ENCODE measurements at places on chromosomes 12 and 14. TPM values are rescaled to one million over a fixed set of nuclear protein-coding genes. Genes with fewer than 3 reads are reported as not detected.

- peak; percentile 66 for DNase-seq
Measured at GRCh38 chr12:20369305-20370013, 1.1 kb downstream of the PDE3A start.

DNA sequence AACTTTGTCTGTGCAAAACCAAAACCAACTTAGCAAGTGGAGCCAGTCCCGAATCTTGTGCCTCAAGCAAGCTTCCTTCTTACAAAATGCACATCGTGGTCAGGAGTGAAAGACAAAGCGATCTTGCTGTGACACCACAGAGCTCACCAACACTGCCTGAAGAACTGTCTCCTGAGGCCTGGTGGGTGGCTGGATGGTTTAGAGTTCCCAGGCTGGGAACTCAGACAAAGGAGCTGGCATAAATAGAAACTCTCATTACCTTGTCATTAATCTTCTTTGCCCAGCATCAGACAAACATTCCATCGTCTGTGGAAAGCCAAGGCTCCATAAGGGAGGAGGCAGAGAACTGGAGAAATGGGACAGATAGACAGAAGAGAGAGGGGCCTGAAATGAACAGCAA, 144.8 kb downstream of the KCNA5 start:
- DNase-seq, result no peak

MYF5 gene
- polyA plus RNA-seq, result not detected

DNA sequence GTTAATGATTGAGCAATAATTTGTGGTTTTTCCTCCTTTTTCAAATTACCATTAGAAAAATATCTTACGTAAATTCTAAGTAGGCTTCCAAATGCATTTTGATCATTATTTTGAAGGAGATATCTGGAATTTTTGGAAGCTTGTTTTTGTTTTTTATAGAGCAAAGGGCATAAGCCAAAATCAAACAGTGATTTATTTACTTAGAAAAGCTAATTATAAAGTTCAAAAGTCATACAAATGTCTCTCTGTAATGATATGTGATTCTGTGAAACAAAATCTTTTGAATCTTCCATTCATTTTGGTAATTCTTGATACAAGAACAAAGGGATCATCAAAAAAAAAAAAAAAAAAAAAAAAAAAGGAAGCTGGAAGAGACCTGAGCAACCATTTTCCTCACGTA, 416.8 kb downstream of the ETNK1 start:
- DNase-seq, result no peak

- no peak for DNase-seq
Measured at GRCh38 chr12:111029305-111029704, 108.9 kb upstream of the MYL2 start.

- DNase-seq, result no peak
Measured at GRCh38 chr12:26188641-26189040, 6.7 kb upstream of the SSPN start.

- DNase-seq, result no peak
Measured at GRCh38 chr12:27387473-27387872, 54.8 kb downstream of the BMAL2 start.

GRCh38 chr14:94378527-94379290, 9.7 kb downstream of the SERPINA1 start:
- no peak for DNase-seq

DNA sequence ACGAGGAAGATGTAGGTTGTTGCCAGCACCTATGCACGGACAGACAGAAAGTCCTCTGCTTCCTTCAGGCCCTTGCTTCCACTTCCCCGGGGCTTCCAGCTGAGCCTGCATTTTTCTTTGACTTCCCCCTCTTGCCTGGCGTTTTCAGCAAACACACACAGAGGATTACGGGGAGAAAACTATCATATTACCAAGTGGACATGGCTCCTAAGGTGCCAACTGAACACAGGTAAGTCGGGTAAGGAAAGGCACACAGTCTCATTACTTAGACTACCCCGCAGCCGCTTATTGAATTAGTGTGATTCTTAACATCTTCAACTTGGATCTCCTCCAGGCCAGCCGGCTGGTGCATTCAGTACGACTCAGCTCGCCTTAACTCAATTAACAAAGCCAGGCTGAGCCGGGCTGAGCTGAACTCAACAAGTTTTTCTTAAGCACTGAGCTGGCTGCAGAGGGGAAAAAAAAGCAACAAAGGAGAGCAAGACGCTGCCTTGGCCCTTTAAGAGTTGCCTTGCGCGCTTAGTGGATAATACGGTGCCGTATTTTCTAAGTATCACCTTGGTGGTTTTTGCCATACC, 19.2 kb upstream of the MAP1LC3B2 start:
- peak; percentile 83 for DNase-seq

GRCh38 chr12:25764409-25764808, 194.1 kb upstream of the RASSF8 start:
- no peak for DNase-seq

POTEG gene
- polyA plus RNA-seq, result not detected

- DNase-seq, result no peak
Measured at GRCh38 chr14:103633391-103633790, 4.4 kb downstream of the KLC1 start.

DNA sequence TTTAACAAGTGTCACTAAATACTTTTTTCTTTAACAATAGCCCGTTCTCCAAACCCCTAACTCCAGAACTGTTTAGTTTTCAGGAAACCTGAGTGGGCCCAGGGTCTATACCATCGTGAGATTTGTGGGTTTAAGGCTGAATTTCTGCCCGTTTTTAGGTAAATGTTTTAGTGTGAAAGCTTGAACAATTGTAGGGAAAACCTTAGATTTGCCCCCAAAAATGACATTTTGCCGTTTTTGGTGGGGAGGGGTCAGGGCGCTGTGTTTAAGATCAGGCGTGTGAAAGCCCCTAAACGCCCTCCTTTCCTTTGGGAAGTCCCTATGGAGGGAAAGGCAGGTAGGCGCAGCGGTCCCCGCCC, 320 bp upstream of the PRPF39 start:
- no peak for DNase-seq

ABCD2 gene
- 0.08 TPM for polyA plus RNA-seq

IRAK3 gene
- 29.4 TPM for polyA plus RNA-seq

DNA sequence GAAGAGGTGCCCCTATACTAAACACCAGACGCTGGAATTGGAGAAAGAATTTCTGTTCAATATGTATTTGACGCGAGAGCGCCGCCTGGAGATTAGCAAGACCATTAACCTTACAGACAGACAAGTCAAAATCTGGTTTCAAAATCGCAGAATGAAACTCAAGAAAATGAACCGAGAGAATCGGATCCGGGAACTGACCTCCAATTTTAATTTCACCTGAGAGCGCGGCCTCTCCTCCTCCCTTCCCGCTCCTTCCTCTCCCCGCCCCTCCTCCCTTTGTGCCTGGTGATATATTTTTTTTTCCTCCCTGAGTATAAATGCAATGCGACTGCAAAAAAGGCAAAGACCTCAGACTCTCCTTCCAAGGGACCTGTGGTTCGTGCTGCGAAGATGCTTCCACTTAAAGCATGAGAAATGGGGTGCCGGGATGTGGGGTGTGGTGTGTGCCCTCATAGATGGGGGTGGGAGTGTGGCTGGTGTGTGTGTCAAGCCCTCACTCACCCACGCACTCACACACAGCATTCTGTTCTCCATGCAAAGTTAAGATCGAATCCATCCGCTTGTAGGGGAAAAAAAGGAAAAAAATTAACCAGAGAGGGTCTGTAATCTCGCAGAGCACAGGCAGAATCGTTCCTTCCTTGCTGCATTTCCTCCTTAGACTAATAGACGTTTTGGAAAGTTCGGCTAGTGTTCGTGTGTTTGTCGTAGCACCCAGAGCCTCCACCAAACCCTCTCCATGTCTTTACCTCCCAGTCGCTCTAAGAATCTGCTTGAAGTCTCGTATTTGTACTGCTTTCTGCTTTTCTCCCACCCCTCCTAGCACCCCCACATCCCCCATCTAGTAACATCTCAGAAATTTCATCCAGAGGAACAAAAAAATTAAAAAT, 4.5 kb downstream of the HOXC10 start:
- no peak for DNase-seq

A2ML1 gene
- polyA plus RNA-seq, result 0.67 TPM

TSPAN19 gene
- polyA plus RNA-seq, result 1.8 TPM
